Esophagus muscularis mucosa (tissue), 4 donors: ENCODE measurements at places on chromosomes 1 and 21. TPM values are rescaled to one million over a fixed set of nuclear protein-coding genes. Genes with fewer than 3 reads are reported as not detected.
A peak's percentile ranks its signal among the peaks of the same experiment; 100 is the strongest.

GRCh38 chr1:39632682-39633417 is 6.6 kb downstream of the HEYL start:
- no peak for DNase-seq

Gene TAS1R3
- 0.32 TPM for total RNA-seq

DNA sequence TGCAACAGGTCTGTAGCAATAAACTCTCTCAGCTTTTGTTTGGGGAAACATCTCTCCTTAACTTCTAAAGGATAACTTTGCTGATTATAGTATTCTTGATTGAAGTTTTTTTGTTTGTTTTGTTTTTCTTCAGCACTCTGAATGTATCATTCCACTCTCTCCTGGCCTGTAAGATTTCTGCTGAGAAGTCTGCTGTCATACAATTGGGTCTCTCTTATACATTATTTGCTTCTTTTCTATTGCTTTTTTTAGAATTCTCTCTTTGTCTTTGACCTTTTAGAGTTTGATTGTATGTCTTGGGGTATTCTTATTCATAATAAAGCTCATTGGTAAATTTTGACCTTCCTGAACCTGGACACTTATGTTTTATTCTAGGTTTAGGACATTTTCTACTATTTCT is 386.3 kb downstream of the MRPL39 start:
- DNase-seq: no peak

GRCh38 chr1:98903726-98904125 is 100.9 kb downstream of the PLPPR5 start:
- no peak for DNase-seq

GRCh38 chr1:171167785-171168184 is 17.3 kb upstream of the FMO2 start:
- DNase-seq: no peak

DNA sequence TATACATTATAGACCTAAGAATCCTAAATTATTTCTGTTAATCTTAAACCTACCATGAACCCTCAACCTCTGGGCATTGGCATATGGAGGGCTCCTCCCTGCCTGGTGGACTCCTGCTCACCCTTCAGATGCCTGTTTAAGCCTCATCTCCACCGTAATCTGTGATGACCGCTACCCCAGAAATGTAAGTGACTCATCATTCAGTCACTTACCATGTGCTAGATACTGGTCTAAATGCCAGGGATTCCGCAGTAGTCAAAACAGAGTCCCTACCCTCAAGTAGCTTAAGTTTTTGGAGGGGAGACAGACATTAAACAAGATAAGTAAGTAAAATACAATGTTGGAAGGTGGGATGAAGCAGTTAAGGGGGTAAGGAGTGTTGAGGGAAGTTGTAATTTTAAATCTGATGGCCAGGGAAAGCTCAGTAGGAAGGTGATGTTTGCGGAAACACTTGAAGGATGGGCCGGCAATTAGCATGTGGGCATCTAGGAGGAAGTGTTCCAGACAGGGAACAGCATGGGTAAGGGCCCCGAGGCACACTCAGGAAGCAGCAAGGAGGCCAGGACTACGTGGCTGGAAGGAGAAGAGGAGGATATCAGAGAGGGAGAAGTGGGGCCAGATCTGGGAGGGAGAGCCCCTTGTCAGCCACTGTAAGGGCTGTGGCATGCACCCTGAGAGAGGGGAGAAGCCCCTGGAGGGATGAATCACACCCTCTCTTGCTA is 141.7 kb upstream of the HOOK1 start:
- peak; percentile 42 for DNase-seq

Gene ZNF648
- not detected for total RNA-seq
